ENCODE measurements at places on chromosomes 2 and 18. TPM values are rescaled to one million over a fixed set of nuclear protein-coding genes. Genes with fewer than 3 reads are reported as not detected.

- no peak for DNase-seq
- no peak overlapping the region for H3K27ac ChIP-seq
- no peaks in the 10 kb centered on the region for H3K27me3 ChIP-seq
- peaks cover 33% of the 10 kb centered on the region for H3K36me3 ChIP-seq
Measured at GRCh38 chr2:61229936-61230335, 67.9 kb downstream of the C2orf74 start.

GRCh38 chr2:37774976-37775907, 103.8 kb upstream of the CDC42EP3 start:
- H3K4me1 ChIP-seq: no peaks in the 10 kb centered on the region
- no peaks in the 10 kb centered on the region for H3K27me3 ChIP-seq
- no peak overlapping the region for H3K4me3 ChIP-seq

DNA sequence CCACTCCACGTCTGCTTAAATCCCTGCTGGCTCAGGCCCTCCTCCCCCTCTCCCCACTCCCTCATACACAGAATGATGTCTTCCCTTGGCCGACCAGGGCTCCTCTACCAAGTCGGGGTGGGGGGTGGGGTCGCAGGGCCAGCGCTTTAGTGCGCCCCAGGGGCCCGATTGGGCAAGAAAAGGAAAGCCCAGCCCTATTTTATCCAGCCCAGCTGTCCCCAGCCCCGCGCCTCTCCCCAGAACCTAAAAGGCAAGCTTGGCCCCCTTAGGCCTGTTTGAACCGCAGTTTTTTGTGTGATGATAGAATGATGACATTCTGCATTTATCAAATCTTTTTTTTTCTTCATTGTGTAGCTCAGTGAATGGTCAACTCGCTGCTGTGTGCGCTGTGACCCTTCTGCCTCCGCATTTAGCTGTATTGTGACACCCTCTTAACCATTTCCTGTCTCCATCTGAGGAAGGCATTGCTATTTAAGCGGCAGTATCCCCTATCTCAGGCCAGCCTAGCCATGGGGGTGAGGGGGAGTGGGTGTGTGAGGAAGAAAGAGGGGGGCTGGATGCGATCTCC, 231.4 kb downstream of the HAUS1 start:
- peaks cover 16% of the 10 kb centered on the region for H3K4me1 ChIP-seq
- H3K27ac ChIP-seq: no peak overlapping the region
- H3K4me3 ChIP-seq: no peak overlapping the region
- H3K36me3 ChIP-seq: no peaks in the 10 kb centered on the region
- peaks cover 25% of the 10 kb centered on the region for H3K27me3 ChIP-seq

- H3K4me3 ChIP-seq: no peak overlapping the region
- DNase-seq: no peak
- H3K27ac ChIP-seq: no peak overlapping the region
- H3K27me3 ChIP-seq: no peaks in the 10 kb centered on the region
Measured at GRCh38 chr18:29172756-29173067, 995.8 kb upstream of the CDH2 start.

DNA sequence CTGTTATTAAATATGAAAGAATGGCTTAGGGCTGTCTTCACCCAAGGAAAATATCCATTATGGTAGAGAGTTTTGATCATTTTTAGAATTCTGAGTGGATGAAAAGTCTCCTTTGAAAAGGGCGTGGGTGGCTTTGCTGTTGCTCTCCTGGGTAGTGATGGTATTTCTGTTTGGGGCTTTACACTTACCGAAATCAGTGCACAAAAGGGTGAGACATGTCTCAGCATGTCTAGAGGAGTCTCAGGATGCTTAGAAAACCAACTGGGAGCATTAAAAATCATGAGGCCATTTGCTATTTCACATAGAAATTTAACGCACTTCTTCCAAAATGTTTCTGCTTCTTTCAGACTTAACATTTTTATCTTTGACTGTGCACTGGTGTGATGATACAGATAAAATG, 49.6 kb downstream of the ZCCHC2 start:
- no peaks in the 10 kb centered on the region for H3K4me1 ChIP-seq
- H3K27ac ChIP-seq: no peak overlapping the region
- peaks cover 39% of the 10 kb centered on the region for H3K36me3 ChIP-seq
- H3K27me3 ChIP-seq: no peaks in the 10 kb centered on the region

MARCHF7 gene
- 115 TPM for total RNA-seq

MSH2 gene
- 26.4 TPM for total RNA-seq

C2orf80 gene
- not detected for total RNA-seq

FHL2 gene
- 0.23 TPM for total RNA-seq
